Left ventricle myocardium inferior (tissue), 1 donor: ENCODE measurements at places on chromosomes 16 and 17. TPM values are rescaled to one million over a fixed set of nuclear protein-coding genes. Genes with fewer than 3 reads are reported as not detected.

DNA sequence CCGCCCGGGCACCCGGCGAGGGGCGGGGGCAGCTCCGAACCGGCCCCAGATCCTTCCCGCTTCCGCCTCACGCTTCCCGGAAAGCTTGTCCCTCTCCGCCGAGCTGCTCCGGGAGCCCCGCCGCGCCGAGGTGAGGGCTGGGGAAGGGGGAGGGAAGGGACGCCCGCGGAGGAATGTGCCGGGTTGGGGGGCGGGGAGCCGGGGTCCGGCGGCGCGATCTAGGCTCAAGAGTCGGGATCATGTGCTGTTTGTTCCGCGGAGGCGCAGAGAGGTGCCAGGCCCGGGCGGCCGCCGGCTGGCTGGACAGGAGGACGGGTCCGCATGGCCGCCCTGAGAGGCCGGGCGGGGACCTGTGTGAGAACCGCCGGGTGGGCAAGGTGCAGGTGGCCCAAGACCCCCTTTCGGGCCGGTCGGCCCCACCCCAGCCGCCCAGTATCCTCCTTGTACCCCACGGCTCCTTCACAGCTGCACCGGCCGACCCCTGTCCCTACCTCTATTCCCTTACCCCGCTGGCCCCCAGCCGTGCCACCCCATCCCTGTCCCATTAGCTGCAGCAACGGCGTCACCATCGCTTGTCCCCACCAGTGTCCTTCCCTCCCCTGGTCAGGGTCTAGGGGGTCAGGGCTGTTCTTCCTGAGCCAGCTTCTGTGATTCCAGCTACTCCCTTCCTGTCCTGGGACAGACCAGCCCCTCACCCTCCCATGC, 429 bp downstream of the KIF1C start:
- no peaks in the 10 kb centered on the region for H3K27me3 ChIP-seq
- H3K27ac ChIP-seq = peak overlapping the region; percentile 96
- peaks cover 59% of the 10 kb centered on the region for H3K4me1 ChIP-seq
- H3K36me3 ChIP-seq = peaks cover 23% of the 10 kb centered on the region

DNA sequence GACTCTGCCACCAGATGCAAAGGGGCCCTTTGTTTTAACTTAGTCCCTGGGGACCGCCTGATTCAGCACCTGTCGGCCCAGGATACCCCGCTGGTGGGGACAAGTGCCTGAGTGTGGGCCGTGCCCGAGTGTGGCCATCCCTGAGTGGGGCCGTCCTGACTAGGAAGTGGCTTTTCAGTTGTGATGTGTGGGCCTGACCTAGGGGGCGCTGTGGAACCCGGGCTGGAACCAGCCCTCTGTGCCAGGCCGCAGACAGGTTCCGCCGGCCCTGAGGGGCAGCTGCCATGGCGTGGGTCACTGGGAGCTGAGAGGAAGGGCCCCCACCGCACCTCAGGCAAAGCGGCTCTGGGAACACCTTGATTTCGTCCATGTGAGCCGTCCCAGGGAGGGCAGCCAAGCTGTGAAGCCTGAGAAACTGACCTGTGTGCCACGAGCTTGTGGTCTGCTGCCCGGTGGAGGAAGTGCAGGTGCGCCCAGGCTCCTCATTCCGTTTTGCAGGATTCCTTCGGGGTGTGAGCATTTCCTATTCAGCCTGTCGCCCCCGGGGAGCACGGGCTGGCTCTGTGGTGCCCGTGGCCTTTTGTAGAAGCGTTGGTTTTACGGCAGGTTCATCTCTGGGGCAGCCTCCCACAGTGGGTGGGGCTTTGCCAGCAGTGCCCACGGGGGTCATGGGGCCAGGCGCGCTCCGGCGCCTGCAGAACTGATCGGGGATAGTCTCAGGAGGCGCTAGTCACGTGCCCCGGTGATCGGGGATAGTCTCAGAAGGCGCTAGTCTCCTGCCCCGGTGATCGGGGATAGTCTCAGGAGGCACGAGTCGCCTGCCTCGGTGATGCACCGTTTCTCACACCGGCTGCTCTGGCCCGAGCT, 5.3 kb downstream of the RPL13 start:
- DNase-seq = peak; percentile 37
- H3K4me1 ChIP-seq = peaks cover 56% of the 10 kb centered on the region
- H3K36me3 ChIP-seq = peaks cover 37% of the 10 kb centered on the region
- no peak overlapping the region for H3K27ac ChIP-seq
- peaks cover 28% of the 10 kb centered on the region for H3K27me3 ChIP-seq

CDH5 gene
- 47.1 TPM for total RNA-seq

GRCh38 chr16:23564575-23565363, 7.2 kb downstream of the UBFD1 start:
- DNase-seq = peak; percentile 62
- H3K27me3 ChIP-seq = no peaks in the 10 kb centered on the region
- no peak overlapping the region for H3K4me3 ChIP-seq

GRCh38 chr16:86834451-86835035, 256.2 kb downstream of the FOXL1 start:
- H3K27ac ChIP-seq = no peak overlapping the region
- H3K27me3 ChIP-seq = no peaks in the 10 kb centered on the region
- H3K4me3 ChIP-seq = no peak overlapping the region
- DNase-seq = no peak

DNA sequence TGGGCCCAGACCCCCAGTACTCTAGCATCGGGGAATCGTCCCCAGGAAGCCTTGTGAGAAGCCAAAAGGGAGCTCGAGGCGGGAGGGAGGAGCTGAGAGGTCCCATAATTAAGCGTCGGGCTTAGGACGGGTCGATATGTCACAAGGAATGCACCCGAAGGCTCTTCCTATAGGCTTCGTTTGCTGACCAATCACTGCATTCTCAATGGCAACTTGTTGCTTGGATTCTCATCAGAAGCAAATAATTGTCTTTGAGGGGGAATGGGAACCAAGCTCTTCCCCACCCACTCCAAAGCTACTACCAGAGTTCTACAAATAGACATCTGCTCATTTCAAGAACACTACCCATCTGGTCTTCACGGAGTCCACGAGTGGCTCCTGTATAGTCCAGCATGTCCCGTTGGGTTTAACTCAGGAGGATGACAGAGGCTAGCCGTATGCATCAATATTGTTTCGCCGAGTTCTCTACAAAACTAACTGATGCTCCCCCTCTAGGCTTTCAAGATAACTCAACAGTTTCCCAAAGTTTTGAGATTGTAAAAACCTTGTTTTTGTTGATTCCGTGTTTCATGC, 628 bp upstream of the BLMH start:
- peak overlapping the region; percentile 99 for H3K4me3 ChIP-seq
- H3K27me3 ChIP-seq = no peaks in the 10 kb centered on the region
- H3K36me3 ChIP-seq = peaks cover 18% of the 10 kb centered on the region
- peak overlapping the region; percentile 79 for H3K27ac ChIP-seq
- no peak for DNase-seq

KRT40 gene
- not detected for total RNA-seq

DNA sequence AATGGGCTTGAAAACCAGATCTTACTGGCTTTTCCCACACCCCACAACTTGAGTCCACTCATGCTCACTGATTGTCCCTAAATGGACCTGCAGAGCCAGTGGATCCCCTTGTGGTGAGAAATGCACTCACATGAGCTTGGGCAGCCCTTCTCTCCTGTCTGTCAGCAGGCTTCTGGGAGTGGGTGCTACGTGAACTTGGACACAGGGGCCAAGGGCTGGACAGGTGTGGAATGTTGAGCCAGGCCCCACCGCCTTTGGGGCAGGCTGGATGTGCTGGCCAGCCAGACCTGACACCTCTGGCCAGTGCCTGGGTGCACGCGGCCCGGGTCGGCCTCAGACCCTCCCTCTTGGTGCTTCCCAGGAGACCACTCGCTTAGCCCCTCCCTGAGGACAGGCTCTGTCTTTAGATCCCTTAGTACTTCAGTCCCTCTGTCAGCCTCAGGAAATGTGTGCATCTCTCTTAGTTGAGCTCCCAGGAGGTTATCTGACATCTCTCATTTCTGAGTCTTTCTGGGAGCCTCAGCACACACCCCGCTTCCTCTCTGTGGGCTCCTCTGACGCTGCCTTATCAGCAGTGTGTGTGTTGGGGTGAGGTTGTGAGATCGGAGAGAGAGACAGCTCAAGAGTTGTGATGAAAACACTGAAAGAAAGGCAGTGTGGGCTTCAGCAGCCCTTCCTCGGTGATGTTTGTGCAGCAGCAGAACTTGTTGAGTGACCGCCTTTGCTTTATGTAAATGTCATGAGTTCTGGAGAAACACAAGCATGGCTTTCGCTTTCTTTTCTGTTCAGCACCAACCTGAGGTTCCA, 117.0 kb downstream of the RAB11FIP4 start:
- H3K36me3 ChIP-seq = no peaks in the 10 kb centered on the region
- H3K27ac ChIP-seq = peak overlapping the region; percentile 86
- H3K4me1 ChIP-seq = peaks cover 48% of the 10 kb centered on the region
- H3K4me3 ChIP-seq = no peak overlapping the region
- no peak for DNase-seq

RNF227 gene
- total RNA-seq = 1.0 TPM

DNA sequence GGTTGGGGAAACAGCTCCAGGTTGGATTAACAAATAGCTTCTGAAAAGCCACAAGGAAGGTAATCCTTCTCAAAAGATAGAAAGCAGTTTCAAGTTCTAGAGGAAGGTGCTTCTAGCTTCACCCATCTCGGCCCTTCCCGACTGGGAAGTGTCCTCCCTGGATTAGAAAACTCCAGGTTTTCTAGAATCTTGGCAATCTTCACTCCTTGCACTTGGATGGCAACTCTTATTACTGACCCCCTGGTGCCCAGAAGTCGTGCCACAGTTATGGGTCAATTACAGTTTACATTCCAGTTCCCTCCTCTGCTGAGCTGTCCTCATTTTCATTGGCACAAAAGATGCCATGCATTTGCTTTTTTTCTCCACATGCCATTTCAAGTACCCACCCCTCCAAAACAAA, 65.6 kb downstream of the SMG6 start:
- H3K27ac ChIP-seq = peak overlapping the region; percentile 84
- H3K27me3 ChIP-seq = no peaks in the 10 kb centered on the region
- peaks cover 61% of the 10 kb centered on the region for H3K4me1 ChIP-seq
- DNase-seq = no peak
- peak overlapping the region; percentile 26 for H3K4me3 ChIP-seq
- H3K36me3 ChIP-seq = peaks cover 8% of the 10 kb centered on the region

- H3K4me3 ChIP-seq = no peak overlapping the region
- H3K36me3 ChIP-seq = no peaks in the 10 kb centered on the region
- no peaks in the 10 kb centered on the region for H3K27me3 ChIP-seq
- no peak overlapping the region for H3K27ac ChIP-seq
Observed at GRCh38 chr17:65604070-65604469, 42.6 kb upstream of the AXIN2 start.

- H3K27me3 ChIP-seq = no peaks in the 10 kb centered on the region
- peaks cover 10% of the 10 kb centered on the region for H3K4me1 ChIP-seq
- no peak for DNase-seq
- H3K27ac ChIP-seq = no peak overlapping the region
- H3K36me3 ChIP-seq = peaks cover 52% of the 10 kb centered on the region
Observed at GRCh38 chr17:35170968-35171771, 23.0 kb downstream of the SLC35G3 start.

CACNG1 gene
- total RNA-seq = not detected

DNA sequence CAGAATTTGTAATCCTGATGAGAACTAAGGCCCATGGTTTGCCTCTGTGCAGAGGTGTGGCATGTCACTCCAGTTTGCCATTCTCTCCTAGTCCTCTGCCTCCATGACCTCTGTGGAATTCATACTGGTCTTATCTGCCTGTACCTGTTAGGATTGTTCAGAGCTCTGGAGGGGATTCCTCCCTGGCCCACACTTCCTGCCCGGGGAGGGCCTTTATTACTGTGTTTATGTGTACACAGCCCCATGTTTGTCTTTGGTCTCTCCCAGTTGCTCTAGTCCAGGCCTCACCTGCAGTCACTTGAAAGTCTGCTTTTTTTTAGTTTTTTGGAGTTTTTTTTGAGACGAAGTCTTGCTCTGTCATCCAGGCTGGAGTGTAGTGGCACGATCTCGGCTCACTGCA, 36.4 kb downstream of the RHBDL3 start:
- H3K4me1 ChIP-seq = peaks cover 12% of the 10 kb centered on the region
- no peak overlapping the region for H3K4me3 ChIP-seq
- H3K36me3 ChIP-seq = no peaks in the 10 kb centered on the region
- no peak overlapping the region for H3K27ac ChIP-seq
- no peak for DNase-seq

TBX4 gene
- total RNA-seq = not detected

- H3K4me3 ChIP-seq = no peak overlapping the region
- DNase-seq = no peak
- no peaks in the 10 kb centered on the region for H3K4me1 ChIP-seq
- H3K27ac ChIP-seq = no peak overlapping the region
Observed at GRCh38 chr16:13427943-13428342, 492.0 kb upstream of the ERCC4 start.

- H3K27ac ChIP-seq = no peak overlapping the region
- no peaks in the 10 kb centered on the region for H3K36me3 ChIP-seq
- no peak overlapping the region for H3K4me3 ChIP-seq
- no peaks in the 10 kb centered on the region for H3K4me1 ChIP-seq
Observed at GRCh38 chr17:12659500-12659899, 6.2 kb upstream of the MYOCD start.

CLDN9 gene
- 1.2 TPM for total RNA-seq

- H3K4me1 ChIP-seq = no peaks in the 10 kb centered on the region
- H3K27me3 ChIP-seq = no peaks in the 10 kb centered on the region
- H3K27ac ChIP-seq = no peak overlapping the region
- H3K36me3 ChIP-seq = no peaks in the 10 kb centered on the region
- no peak overlapping the region for H3K4me3 ChIP-seq
- DNase-seq = no peak
Observed at GRCh38 chr17:59469786-59470485, 95.5 kb upstream of the DHX40 start.

ADGRG1 gene
- total RNA-seq = 21.3 TPM

GRCh38 chr17:80455336-80455710, 21.1 kb downstream of the NPTX1 start:
- no peak for DNase-seq
- H3K27ac ChIP-seq = peak overlapping the region; percentile 99

- no peaks in the 10 kb centered on the region for H3K4me1 ChIP-seq
- H3K27ac ChIP-seq = peak overlapping the region; percentile 38
- H3K36me3 ChIP-seq = peaks cover 18% of the 10 kb centered on the region
- DNase-seq = no peak
- peaks cover 3% of the 10 kb centered on the region for H3K27me3 ChIP-seq
Observed at GRCh38 chr17:68972119-68972704, 17.0 kb upstream of the ABCA8 start.
